ENCODE measurements at places on chromosomes 4 and X. TPM values are rescaled to one million over a fixed set of nuclear protein-coding genes. Genes with fewer than 3 reads are reported as not detected.

The CNKSR2 gene
- 7.7 TPM for total RNA-seq

- no peak for DNase-seq
Measured at GRCh38 chr4:182968917-182969650, 51.9 kb upstream of the DCTD start.

DNA sequence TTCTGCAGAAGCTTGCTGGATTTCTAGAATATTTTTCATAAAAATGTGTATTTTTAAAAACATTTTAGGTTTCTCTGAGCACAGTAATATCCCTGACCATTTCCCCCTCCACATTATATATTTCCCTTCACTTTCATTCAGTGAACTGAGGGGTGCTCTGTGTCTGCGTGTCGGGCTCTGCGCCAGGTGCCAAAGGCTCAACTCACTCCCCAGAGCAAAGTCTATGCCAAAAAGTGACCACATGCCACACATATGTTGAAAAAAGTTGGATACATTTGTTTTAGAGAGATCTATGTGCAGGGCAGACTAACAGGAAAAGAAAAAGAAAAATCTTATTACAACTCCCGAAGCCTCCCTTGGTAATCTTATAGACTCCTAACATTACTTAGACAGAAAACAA is 233.7 kb downstream of the MGST2 start:
- no peak for DNase-seq

DNA sequence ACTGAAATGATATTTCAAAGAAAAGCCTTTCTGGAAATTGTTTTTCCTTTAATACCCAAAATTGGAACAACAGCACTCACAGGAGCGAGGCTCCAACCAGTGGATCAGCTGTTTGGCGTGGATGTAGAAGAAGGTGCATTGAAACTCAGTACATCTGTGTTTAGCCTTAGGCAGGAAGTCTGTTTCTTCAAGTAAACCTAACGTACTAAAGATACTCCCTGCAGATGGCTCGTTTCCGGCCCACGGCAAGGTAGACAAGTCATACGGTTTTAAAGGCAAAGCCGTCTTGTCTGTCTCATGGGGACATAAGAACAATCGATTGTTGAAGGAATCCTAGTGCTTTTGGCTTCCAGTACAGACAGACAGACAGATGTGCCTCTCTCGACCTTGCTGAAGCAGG is 50.0 kb upstream of the CLCN4 start:
- no peak for DNase-seq

DNA sequence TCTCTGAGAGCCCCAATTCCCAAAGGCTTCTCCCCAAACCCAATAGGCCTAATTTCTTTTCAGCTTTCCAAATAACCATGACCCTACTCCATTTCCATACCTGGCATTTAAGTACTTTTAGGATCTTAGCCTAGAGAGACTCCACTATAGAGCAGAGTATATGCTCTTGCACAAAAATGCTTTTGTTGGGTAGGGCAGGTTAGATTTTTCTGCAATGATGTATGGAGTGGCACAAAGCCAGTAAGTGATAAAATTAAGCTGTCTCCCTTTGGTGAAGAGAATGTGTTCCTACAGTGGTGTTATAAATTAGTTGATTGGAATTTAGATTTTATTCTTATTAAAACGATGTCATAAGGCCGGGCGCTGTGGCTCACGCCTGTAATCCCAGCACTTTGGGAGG is 124.9 kb downstream of the INPP4B start:
- DNase-seq, result no peak

GRCh38 chrX:135345107-135345589 is 35.9 kb downstream of the ETDC start:
- no peak for DNase-seq

GRCh38 chr4:173371292-173372192 is 788 bp downstream of the SAP30 start:
- DNase-seq, result peak; percentile 53

DNA sequence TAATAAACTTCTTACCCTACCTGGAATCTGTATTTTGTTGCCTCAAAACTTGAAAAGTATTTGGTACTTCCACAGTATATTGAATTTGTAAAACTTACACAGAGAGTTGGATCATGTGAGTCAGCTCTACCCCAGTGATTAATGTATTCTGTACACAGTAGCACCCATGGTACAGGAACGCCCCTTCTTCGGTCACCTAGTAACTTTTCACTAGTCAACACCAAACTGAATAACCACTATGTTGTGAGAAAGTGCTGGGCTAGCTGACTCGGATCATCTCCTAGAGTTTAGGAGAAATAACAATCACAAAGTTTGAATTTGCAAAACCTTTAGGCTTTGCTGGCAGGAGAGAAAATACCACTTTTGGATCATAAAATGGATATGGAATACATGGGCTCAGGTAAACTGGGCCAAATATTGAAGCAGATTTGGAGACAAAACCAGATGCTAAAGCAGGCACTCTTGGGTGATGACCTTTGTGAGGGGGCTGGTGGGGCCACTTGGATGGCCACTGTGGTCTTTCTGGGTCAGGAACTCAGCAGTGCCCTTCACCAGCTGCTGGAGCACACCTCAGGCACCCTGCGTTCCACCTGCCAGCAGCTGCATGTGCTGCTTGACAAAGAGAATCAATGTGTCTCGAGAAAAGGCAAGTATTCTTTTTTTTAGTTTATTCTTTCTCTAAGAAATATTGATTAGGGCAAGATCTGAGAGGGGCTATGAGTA is at the start of gene DTHD1:
DTHD1 (plus strand) TSS at position 233 of the 723 bp plus-strand sequence; CDS start at position 376, 143 bp downstream.
- no peak for DNase-seq

GRCh38 chr4:159352609-159353008 is 249.7 kb downstream of the RAPGEF2 start:
- no peak for DNase-seq

DNA sequence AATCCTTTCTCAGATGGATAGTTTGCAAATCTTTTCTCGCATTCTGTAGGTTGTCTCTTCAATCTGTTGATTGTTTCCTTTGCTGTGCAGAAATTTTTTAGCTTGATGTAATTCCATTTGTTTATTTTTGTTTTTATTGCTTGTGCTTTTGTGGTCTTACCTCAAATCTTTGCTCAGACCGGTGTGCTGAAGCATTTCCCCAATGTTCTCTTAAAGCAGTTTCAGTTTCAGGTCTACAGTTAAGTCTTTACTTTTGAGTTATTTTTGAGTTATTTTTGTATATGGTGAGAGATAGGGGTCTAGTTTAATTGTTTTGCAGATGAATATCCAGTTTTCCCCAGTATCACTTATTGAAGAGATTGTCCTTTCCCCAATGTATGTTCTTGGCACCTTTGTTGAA is 18.2 kb upstream of the SLC25A14 start:
- DNase-seq, result no peak

DNA sequence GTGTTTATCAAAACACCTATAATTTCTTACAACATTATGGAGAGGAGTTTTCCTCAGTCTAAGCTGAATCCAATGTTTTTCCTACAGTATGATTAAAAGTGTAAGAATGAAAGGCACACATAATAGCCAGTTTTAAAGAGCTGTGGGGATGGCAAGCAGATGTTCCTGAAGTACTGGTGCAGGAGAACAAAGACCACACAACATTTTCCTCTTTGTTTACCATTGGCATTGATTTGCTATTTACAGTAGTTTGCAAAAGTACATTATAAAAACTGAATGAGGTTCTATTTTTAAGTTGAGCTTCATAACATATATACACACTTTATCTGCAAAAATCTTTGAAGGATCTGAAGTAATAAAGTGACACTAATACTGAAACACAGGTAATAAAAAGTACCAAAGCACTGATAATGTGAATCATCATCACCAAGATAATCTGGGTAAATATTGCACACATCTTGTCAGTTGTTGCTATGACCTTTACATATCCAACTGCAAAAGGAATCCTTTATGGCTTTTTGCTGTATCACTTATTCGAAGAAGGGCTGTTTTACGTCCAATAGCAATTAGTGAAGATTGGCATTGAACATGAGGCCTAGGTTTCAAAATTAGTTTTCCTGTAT is 22.5 kb downstream of the TCEAL1 start:
- no peak for DNase-seq

The SMIM9 gene
- total RNA-seq, result not detected

- peak; percentile 50 for DNase-seq
Measured at GRCh38 chr4:30720661-30721184, 554 bp downstream of the PCDH7 start.

GRCh38 chr4:184261246-184261645 is 43.6 kb upstream of the ENPP6 start:
- no peak for DNase-seq

DNA sequence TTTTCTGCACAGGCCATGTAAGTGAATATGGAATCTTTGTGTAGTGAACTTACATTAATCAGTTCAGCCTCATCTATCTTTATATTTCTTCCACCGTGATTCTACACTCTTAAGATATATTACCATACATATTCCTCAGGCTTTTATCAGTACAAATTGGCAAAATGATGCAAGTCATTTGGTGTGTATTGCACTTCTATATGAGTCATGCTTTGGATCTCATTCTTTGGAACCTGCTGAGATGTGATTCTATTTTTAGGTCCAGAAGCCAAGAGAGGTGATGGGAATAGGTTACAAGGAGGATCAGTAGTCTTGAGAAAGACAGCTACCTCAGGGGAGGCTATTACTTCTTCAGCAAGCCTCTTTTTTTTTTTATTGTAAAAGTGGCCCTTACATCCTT is 204.4 kb downstream of the ZNF330 start:
- no peak for DNase-seq

GRCh38 chrX:22445880-22446279 is 173.2 kb downstream of the CBLL2 start:
- DNase-seq, result no peak

The BBS12 gene
- total RNA-seq, result 2.7 TPM

The SMIM10L2A gene
- 4.7 TPM for total RNA-seq

DNA sequence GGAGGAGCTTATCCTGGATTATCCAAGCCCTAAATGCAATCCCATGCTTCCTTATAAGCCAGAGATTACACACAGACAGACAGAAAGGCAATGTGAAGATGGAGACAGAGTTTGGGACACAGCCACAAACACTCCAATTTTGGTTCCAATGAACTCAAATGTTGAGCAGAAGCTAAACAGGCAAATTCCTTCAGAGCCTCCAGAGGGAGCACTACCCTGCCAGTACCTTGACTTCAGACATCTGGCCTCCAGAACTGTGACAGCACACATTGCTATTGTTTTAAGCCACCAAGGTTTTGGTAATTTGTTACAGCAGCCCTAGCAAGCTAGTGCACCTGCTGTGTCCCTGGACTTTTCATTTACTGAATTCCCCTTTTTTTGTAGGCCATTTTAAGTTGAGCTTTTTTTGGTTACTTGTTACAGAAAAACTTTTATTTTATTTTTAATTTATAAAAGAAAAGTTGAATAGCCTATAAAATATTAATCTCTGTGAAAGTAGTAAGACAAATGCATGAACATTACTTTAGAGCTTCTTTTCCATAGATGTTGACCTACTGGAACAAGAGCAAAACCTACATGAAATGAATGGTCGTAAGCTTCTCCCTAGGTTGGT is 33.4 kb upstream of the SRD5A3 start:
- DNase-seq, result peak; percentile 40

- no peak for DNase-seq
Measured at GRCh38 chr4:41334182-41334581, 77.5 kb downstream of the UCHL1 start.

GRCh38 chrX:153937056-153937455 is 2.2 kb upstream of the NAA10 start:
- no peak for DNase-seq

GRCh38 chr4:24809815-24810405 is 14.5 kb downstream of the SOD3 start:
- no peak for DNase-seq

The PRMT9 gene
- 10.4 TPM for total RNA-seq
